Mammary microvascular endothelial cell (primary cell): ENCODE measurements at places on chromosomes 16 and 17. TPM values are rescaled to one million over a fixed set of nuclear protein-coding genes. Genes with fewer than 3 reads are reported as not detected.

TUBG2 gene
- 2.6 and 6.4 TPM in 2 replicates for total RNA-seq

PYY gene
- not detected in 2 replicates for total RNA-seq

DPEP3 gene
- not detected in 2 replicates for total RNA-seq

FMNL1 gene
- total RNA-seq = 0.98 and 1.5 TPM in 2 replicates

SP2 gene
- total RNA-seq = 2.9 and 5.1 TPM in 2 replicates

TNFSF13 gene
- 2.8 and 5.5 TPM in 2 replicates for total RNA-seq

CDH5 gene
- 715 and 798 TPM in 2 replicates for total RNA-seq

NAGS gene
- 11.0 and 13.9 TPM in 2 replicates for total RNA-seq
